ENCODE measurements at places on chromosomes 12 and 14.

GRCh38 chr14:32027255-32027939 lies 49.7 kb upstream of the ARHGAP5 start:
- DNase-seq, result peak; percentile 60

- no peak for DNase-seq
Observed at GRCh38 chr14:54837508-54838149, 65.0 kb downstream of the GCH1 start.

DNA sequence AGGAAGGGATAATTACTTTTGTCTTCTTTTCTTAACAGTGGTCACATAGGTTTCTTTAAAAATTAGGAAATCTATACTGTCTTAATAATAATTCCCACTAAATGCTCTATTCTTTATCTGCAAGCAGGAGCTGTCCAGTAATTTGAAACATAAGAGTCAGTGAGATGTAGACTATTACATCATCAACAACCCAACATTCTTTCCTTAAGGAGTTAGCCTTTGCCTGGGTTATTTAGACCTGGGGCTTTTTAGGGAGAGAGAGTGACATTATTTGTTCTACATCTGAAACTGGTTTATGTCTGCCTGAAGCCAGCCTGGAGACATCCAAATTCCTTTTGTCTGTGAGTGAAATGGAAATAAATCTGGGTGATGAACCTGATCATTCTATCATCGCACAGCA lies 294.4 kb downstream of the TMTC2 start:
- peak; percentile 6 for DNase-seq

DNA sequence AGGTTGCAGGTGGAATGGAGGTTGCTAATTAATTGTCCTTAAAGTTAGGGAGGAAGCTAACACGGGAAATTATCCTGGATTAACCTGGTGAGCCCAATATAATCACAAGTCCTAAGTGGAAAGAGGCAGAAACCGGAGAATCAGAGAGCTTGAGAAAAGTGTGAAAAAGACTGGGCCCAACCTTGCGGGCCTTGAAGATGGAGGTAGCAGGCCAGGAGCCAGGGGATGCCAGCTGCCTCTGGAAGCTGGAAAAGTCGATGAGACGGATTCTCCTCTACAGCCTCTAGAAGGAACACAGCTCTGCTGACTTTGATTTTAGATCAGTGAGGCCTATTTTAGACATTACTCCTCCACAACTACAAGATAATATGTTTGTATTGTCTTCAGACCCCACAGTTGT lies 2.1 kb downstream of the SDR9C7 start:
- no peak for DNase-seq

- no peak for DNase-seq
Observed at GRCh38 chr12:53824001-53824712, 72.4 kb upstream of the CISTR start.

DNA sequence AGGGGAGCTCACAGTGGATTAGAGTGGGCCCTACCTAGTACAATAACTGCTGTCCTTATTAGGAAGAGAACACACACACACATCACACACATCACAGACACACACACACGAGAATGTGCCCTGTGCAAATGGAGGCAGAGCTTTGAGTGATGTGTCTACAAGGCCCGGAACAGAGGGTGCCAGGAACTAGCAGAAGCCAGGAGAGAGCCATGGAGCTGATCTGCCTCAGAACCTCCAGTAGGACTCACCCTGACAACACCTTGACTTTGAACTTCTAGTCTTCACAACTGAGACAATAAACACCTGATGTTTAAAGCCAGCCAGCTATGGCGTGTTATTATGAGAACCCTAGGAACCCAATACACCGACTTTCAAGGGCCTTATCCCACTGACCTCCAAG lies 29.7 kb upstream of the FKBP4 start:
- no peak for DNase-seq

GRCh38 chr14:101781240-101782061 lies 19.9 kb downstream of the PPP2R5C start:
- peak; percentile 26 for DNase-seq

GRCh38 chr12:81300454-81300853 lies 222.6 kb downstream of the ACSS3 start:
- DNase-seq, result no peak

GRCh38 chr12:55684761-55685370 lies 22.8 kb downstream of the ITGA7 start:
- DNase-seq, result no peak

GRCh38 chr14:53041067-53041466 lies 90.2 kb upstream of the FERMT2 start:
- DNase-seq, result no peak

Measured in iris pigment epithelial cell (primary cell).